ENCODE measurements at places on chromosomes 2 and 18.

GRCh38 chr2:60707750-60708371 is 48.2 kb upstream of the PAPOLG start:
- DNase-seq = peak; percentile 68

GRCh38 chr2:16203069-16203468 is 262.7 kb downstream of the MYCN start:
- no peak for DNase-seq

- DNase-seq = no peak
These were observed 263.2 kb upstream of the CDH7 start for GRCh38 chr18:65487569-65487968.

GRCh38 chr2:190408538-190409271 is 550 bp downstream of the MFSD6 start:
- peak; percentile 38 for DNase-seq

DNA sequence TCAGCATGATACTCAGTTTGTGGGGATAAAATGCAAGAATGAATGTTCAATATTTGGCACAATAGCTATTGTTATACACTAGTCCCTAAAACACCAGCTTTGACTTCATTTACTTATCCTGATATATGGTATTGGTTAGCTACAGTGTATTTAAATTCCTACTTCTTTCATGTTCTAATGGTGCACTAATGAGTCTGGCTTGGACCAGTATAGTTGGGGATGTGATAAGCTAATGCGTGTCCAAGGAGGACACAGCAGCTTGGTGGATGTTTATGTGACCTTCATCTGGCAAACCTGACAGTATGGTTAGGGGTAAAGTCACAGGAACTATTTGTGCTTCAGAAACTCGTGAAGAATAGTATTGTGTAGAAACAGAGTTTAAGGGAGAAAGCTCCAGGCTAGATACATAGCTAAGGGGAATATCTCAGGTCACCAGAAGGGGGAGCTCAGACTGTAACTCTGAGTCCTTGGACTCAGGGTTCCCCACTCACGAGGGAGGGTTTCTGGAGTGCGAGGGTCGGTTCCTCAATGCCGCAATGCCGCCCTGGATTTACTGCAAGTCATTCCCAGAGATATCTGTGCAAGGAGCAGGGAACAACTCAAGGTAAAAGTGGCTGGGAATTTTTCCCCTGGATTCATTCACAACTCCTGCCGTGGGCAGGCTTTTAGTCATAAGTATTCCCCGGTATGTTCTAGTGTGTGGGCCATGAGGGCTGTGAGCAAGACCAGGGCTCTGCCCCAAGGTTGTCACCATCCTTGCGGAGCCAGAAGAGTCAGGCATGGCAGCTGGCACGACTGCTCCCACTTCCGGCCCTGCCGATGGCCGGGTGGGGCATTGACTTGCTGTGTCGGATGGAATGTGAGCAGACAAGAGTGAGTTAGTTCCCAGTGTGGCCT is 14.5 kb downstream of the IL1R2 start:
- peak; percentile 71 for DNase-seq

DNA sequence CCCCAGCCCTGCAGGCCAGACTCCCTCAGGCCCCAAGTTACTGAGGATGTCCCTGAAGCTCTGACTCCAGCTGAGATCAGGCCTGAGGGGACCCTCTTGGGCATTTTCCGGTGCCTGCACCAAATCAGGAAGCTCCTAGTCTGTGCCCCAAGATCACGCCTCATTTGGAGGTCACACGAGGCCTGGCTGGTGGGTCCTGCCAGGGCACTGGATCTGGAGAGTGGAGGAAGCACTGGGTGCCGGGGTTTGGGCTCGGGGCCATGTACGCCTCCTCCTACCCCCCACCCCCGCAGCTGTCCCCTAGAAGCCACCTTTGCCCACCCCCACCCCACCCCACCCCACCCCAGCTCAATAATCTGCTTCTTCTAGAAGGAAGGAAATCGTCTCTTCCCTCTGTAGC is 16.2 kb downstream of the SH2D6 start:
- DNase-seq = no peak

All from AG08395 (cell line).